ENCODE measurements at places on chromosomes 2 and 18.

DNA sequence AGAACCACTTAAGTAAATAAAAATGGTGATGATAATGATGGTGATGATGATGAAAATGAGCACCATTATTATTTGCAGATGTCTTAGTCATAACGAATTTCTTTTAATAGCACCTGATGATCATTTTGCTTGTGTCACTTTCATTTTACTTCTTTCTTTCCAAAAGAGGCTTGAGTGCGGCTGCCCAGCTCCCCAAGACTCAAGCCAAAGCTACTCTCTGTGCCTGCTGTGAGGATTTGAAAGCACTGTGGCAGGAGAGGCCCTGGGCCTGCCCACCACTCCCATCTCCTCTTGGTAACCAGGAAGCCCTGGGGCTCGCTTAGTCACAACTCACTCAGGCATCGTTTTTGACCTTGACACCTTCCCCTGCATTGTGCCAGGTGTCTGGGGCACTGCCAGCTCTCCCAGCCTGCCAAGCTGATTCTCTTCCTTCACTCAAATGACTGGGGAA is 41.2 kb downstream of the RPL37A start:
- no peak for DNase-seq

DNA sequence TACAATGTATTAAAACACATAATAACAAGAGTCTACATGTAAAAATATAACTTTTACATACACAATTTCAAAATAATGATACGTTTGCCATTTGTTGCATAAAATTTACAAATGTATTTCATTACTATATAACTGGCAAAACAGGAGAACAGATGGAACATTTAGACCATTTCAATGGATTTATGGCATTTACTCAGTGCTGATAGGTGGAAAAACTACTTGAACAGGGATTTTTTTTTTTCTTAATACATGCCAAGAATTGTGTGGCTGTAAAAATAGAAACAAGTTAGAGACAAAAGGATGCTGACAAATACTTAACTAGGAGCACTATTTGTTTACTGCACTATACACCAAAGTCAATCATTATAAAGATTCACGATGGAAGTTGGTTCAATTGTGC is 266.8 kb upstream of the CCDC68 start:
- DNase-seq: no peak

- DNase-seq: no peak
These were observed 127.9 kb downstream of the THADA start for GRCh38 chr2:43467891-43468290.

- DNase-seq: no peak
These were observed 92.0 kb downstream of the ARMC9 start for GRCh38 chr2:231290321-231291015.

DNA sequence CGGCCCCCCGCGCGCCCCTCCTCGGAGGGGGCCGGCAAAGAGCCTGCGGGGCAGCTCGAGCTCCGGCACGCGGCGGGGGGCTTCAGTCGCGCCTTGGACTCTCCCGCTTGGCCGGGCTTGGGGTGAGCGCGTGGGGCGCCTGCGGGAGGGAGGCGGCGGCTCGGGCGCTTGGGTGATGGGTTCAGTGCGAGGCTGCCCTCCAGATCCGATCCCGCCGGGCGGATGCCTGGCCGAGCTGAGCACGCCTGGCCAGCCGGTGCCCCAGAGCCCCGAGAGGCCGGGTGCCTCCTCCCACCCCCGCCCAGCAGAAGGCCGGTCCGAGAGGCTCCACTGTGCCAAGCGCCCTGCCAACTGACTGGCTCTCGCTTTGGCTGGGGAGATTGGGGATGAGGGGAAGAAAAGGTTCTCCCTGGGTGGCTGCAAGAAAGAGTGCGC is 273 bp upstream of the NXPH2 start:
- no peak for DNase-seq
